ENCODE measurements at places on chromosomes 7 and 10.
A peak's percentile ranks its signal among the peaks of the same experiment; 100 is the strongest.

DNA sequence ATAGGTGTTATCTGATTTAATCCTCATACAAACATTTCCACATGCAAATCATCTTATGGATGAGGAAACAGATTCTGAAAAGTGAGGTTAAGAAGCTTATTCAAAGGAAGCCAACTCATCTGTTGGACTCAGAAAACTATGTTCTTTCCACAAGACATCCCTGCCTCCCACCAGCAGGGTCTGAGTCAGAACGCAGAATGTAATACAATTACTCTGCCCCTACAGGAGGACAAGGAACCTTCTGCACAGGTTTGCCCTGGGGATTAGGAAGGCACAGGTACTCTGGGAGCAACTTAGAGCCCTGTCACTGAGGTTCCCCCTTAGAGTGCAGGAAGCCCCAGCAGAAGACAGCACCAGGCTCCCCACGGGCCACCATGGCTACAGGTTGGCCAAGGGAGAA is 255.7 kb downstream of the TNS3 start:
- peak; percentile 88 for DNase-seq

DNA sequence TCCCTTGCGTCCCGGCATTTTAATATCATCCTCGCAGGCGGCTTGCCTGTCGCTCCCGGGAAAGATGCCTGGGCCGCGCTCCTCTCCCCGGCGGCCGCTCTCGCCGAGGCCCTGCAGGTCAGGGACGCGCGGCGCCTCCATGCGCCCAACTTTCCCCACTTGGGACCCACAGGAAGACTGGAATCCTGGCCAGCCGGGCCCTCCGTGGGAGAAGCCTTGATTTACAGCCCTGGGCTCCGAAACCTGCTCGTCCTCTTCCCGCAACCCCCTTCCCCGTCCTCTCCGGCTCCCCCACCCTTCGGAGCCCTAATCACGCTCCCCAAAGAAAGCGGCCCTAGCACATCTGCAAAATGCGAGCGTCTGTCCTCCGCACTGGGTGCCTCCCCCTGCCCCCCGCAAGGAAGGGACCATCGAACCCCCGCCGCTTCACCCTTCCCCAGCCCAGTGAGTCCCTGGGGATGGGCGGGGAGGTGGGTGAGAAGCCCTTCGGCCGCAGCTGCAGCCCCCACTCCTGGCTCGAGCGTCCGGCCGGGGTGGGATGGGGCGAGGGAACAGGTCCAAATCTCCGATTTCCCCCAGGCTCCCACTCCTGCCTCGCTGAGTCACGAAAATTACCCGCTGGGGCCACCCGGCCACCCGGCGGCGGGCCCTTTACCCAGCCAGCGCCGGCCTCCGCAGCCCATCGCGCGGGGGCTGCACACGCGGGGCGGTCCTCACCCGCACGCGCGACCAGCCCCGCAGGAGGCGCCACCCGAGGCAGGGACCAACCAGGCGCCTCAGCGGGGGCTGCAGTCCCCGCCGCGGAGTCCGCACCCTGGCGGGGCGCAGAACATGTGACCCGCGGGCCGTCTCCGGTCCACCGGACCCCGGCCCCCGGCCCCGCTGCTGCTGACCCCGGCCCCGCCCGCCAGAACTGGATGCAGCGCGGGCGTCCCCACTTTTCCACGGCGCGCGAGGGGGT is 695 bp downstream of the HSPA12A start:
- no peak for DNase-seq

DNA sequence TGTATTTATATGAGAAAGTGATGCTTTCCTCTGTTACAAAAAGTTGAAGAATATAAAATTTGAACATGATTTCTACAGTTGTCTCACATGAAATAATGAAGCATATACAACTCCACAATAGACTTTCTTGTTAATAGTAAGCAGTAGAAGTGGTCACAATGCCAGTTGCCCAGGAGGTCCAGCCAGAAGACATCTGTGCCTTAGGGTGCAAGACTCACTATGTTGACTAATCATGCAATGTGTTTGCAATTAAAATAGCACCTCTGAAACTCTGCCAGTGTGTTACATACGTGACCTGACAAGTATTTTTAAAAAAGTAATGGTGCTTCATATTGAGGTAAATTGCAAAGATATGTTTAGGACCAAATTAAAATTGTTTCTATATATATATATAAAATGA is 547.2 kb downstream of the ETV1 start:
- DNase-seq = peak; percentile 10

DNA sequence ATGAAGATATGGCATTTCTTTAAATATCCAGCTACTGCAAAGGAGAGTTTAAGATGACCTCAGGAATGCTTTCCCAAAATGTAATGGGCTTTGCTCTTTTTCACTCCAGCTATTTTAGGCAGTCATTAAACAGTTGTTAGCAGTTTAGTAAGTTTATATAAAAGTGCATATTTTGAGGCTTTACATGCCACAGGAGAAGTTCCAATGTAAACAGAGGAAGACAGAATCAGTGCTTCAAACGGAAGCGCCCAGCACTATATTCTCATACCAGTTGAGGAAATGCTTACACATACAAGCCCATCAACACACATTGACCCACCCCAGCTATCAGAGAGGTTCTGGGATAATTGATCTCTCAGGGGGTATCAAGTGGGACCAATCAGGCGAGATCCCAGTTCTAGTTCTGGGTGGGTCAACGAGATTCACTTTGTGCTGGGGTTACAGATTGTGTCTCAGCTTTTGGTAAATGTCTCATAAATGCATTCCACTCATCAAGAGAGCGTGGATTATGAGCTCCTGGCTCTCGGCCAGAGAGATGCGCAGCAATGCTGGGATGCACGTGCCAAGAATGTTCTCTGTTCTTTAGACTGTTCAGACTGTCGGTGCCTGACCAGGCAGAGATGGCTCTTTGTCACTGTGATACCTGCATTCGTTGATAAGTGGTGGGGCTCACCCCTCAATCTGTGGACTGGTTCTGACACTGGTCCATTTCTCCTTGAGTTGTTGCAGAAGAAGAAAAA is 55.0 kb downstream of the CACNB2 start:
- DNase-seq = peak; percentile 41

GRCh38 chr10:52756966-52757365 is 15.6 kb downstream of the MBL2 start:
- DNase-seq = no peak

GRCh38 chr10:43120929-43121314 is 17.3 kb upstream of the CSGALNACT2 start:
- DNase-seq = no peak

DNA sequence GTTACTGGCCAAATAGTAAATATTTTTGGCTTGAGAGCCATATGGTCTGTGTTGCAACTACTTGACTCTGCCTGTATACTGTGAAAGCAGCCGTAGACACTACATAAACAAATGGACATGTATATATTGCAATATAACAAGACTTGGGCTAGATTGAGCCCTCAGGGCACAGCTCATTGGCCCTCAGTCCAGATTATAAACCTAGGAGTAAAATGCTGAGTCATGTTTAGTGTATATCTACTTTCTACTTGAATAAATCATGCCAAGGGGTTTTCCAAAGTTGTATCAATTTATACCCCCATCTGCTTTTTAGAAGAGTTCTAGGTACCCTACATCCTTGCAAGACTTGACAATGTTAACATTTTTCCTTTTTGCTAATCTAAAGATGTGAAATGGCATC is 27.4 kb upstream of the POU6F2 start:
- no peak for DNase-seq

- DNase-seq = peak; percentile 38
These were observed 95.1 kb downstream of the NPY start for GRCh38 chr7:24378871-24379616.

DNA sequence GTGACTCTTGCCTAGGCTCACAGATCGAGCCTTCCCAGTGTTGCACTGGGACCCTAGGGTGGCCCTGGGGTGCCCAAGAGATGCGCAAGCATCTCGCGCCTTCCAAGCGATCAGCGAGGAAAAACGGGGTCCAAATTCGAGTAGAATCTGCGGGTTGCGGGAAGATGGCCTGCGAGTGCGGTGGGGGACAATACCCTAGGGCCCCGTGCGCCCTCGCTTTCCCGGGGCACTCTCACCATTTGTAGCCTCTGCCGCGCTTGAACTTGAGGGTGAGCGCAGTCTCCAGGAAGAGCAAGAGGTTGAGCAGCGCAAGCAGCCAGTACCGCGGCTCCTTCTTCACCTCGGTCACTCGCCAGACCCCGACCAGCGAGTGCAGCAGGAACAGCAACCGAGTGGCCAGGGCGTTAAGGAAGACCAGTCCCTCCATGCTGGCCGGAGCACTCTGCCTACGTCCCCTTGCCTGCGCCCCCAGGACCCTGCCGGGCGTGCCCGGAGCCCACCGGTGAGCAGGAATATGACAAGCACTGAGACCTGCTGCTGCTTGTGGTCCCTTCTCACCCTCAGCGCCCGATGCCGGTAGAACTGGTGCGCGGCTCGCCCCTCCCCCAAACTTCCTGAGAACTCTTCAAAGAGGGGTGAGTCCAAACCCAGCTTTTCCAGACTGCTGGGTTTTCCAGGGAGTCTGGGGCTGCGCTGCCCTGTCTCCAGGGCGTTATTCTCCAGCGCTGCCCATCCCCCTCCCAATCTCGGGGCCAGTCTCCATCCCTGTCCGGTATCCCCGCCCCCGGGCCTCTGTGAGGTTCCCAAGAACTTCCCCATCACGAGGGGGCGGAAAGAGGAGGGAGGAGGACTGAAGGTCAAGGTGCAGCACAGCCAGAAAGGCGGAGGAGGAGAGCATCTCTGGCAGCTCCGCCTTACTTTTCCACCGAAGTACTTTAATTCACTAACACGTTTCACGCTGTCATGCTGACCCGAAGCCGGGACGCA is at the start of gene TMEM26:
Gene TMEM26 (minus strand): TSS at position 727 of the 987 bp plus-strand sequence. CDS start 300 bp downstream, at position 427.
- peak; percentile 38 for DNase-seq

- peak; percentile 15 for DNase-seq
These were observed 29.7 kb downstream of the PIP4K2A start for GRCh38 chr10:22684699-22685098.

DNA sequence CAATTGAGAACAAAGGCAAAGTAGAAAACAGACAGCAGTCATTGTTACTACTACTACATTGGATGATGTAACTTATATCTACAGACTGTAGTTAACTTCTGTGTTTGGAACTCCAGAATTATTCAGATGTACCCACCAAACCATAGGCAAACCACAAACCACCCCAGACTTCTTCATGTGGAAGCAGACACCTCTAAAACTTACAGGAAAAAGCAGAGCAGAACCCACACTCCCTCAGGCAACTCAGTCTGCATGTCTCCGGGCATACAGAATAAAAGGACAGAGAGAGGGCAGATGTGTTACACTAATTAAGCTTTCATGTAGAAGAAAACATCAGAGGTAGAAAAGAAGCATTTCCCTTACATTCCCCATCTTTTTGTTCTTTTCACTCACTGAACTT is 9.0 kb downstream of the LSM5 start:
- no peak for DNase-seq

DNA sequence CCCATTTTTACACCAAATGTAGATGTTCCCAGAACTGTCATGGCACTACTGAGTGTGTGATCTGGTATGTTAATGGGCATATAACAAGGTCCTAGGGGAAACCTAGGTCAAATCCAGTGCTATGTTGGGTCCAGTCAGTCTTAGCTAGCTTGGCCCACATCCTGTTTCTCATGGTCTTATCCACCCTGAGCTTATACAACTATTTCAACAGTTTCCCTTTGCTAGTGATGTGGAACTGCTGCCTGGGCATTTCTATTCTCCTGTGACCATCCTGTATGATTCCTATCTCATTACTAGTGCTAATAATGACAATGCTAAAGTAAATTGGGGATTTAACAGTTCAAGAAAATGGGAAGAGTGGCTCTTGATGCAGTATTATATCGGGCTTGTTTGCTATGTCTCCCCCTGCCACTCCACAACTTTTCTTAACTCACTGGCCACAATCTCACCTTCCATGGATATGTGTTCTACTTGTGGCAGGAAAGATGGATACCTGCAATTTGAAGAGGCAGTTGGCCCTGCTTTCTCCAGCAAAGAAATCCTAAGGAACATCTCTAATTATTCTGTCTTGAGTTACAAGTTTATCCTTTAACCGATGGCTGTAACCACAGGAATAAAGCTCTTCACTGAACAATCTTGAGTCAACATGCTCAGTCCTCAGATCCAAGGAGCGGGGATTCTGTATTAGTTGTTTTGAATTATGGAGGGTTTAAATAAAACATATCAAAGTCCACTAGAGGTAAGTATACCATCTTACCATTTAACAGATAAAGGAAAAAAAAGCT is 707.8 kb downstream of the XPNPEP1 start:
- DNase-seq = no peak

GRCh38 chr10:93993782-93994437 is at the start of gene PLCE1:
PLCE1 (plus strand) TSS chr10:93993931; CDS start chr10:94031047, 37,116 bp downstream.
- peak; percentile 20 for DNase-seq

DNA sequence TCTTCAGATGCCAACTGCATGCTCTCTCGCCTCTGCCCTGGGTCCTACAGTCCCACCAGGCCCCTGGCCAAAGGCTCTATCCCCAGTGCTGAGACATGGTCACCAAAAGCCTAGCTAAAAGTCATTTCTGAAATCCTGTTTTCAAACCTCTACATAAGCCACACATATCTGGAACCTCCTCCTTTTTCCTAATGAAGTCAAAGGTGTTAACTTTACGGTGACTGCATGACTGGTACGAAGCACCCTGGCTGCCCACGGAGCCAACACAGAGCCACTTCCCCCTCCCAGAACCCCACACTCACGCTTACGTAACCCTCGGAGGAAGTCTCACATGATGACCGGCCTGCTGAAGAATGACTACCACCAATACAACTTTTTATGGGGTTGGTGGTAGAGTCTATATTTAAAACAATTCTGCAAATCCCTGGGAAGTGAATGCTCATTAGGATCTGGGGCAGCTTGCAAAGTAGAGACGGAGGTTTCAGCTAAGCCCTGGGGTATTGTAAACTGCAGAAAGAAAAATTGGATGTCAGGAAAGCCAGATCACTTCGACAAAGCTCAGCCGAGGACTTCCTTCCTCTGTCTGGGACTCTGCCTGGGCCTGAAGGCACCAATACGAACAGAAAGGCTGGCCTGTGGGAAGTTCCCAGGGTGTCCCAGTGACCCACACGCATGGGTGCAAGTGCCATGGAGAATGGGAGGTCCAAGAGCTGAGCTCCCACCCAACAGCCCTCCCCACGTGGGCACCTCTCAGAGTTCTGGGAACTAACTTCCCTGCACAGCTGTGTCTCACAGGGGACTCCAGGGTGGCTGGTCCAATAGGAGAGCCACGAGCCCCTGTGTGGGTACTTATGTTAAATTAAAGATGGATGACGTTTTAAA is 50.7 kb downstream of the PDGFA start:
- no peak for DNase-seq

- no peak for DNase-seq
These were observed 92.4 kb downstream of the CYP26A1 start for GRCh38 chr10:93166134-93166533.

DNA sequence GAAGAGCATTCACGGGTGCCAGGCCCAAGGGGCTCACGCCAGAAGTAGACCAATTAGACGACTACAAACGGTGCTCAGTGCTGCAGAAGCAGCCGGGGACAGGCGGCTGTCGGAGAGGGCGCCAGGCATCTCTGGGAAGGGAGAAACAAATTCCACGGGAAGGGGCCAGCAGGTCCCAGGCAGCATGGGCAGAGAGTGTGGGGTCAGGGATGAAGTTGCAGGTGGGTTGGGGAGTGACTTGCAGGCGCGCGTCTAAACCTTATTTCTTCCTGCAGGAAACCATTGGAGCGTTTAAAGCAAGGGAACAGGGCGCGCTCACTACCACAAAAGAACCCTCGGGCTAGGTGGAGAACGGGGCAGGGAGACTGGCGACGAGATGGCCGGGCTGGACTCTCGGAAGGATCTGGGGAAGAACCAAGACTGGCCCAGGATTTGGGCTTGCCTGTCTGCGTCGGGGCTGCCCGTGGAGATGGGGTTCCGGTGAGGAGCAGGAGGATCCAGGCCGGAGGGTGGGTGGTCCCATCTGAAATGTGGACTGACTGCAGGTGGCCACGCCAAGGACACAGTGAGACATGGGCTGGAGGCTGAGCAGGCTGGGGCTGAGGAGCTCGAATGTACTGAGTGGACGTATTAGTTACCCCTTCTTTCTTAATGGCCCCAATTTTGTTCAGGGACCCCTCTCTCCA is 116.3 kb upstream of the DIP2C start:
- DNase-seq = no peak

GRCh38 chr7:35504365-35504764 is 190.6 kb downstream of the HERPUD2 start:
- DNase-seq = no peak
